Activated naive CD4-positive, alpha-beta T cell treated with anti-CD3 and anti-CD28 coated beads for 36 hours (primary cell): ENCODE measurements at places on chromosomes 3 and 15.

DNA sequence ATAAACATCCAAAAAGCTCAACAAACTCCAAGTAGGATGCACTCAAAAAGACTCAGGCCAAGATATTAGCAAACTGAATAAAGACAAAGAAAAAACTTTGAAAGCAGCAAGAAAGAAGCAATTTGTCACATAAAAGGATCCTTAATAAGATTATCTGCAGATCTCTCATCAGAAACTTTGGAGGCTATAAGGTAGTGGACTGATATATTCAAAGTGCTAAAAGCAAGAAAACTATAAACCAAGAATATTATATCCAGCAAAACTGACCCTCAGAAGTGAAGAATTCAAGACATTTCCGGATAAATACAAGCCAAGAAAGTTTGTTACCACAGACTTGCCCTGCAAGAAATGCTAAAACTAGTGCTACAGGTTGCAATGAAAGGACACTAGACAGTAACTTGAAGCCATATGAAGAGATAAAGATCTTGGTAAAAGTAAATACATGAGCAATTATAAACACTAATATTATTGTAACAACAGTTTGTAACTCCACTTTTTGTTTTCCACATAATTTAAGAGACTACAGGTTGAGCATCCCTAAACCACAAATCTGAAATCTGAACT is 23.6 kb downstream of the C3orf33 start:
- no peak for DNase-seq

DNA sequence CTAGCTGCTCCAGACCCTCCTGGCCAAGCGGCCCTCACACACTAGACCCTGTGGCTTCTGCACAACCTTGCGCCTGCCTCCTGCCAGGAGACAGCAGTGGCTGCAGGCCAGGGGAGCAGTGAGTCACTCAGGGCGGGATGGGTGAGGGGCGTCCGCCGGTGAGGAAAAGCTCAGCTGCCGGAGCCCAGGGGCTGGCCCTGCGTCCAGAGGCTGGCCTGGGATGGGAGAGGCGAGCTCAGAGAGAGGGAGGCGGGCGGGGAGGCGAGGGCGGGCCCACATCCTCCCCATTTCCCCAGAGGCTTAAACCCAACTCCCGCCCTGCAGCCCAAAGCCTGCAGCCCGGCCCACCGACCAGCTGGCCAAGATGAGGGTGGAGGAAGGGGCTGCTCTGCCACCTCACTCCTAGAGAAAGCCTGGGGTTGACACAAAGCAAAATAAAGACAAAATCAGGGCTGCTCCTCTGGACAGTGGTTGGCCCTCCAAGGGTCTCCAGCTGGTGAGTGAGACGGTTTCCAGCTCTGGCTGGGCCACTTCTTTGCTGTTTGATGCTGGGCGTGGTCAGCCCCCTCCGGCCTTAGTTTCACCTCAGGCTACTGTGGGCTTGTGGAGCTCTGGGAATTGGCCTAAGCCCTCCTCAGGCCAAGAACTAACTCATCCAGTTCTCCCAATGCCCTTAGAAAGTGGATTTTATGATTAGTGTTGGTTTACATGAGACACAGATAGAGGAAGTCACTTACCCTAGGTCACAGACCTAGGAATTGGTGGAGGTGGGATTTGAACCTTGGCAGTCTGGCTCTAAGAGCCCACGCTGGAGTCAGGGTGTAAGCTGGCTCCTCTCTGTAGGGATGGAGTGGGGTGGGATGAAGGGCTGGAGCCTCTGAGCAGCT is 50.6 kb downstream of the IQSEC1 start:
- no peak for DNase-seq

DNA sequence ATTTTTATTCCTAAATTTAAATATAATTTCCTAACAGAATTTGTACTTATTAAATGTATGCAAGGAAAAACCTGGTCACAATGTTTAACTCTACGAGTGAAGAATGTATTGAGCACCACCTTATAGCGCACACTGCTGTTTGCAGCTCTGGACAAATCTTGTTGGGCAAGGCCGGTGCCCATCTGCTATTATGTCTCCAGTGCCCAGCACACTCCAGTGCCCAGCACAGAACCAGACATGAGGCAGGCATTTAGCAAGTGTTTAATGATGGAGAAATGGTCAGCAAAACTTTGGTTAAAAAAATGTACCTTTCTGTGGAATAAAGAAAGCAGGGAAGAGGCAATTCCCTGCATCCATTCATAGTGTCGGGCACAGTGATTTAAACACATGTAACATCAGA is 254.7 kb upstream of the TRIM42 start:
- no peak for DNase-seq

GRCh38 chr3:153330901-153331300 is 168.9 kb downstream of the RAP2B start:
- DNase-seq: no peak

GRCh38 chr3:55183201-55183600 is 255.3 kb upstream of the LRTM1 start:
- DNase-seq: no peak

DNA sequence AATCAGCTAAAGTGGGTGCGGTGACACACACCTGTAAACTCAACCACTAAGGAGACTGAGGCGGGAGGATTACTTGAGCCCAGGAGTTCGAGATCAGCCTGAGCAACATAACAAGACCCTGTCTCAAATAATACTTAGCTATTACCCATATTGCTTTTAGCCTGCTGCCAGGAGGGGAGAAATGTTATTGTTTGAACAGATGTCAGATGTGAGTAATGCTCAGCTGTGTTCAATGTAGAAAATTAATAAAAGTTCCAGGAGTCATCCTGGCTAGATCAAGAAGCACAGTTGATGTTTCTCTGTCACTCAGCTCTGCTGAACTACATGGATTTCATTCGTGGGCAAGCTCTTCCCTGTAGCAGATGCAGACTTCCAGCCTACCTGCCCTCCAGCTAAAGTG is 22.2 kb downstream of the LSM3 start:
- no peak for DNase-seq

GRCh38 chr3:160124224-160124623 is 101.0 kb upstream of the C3orf80 start:
- no peak for DNase-seq

GRCh38 chr15:57736591-57736990 is 30.1 kb downstream of the POLR2M start:
- no peak for DNase-seq

GRCh38 chr15:34621675-34622074 is 38.2 kb upstream of the GOLGA8B start:
- no peak for DNase-seq

GRCh38 chr3:185760550-185760949 is 64.3 kb downstream of the IGF2BP2 start:
- DNase-seq: no peak

DNA sequence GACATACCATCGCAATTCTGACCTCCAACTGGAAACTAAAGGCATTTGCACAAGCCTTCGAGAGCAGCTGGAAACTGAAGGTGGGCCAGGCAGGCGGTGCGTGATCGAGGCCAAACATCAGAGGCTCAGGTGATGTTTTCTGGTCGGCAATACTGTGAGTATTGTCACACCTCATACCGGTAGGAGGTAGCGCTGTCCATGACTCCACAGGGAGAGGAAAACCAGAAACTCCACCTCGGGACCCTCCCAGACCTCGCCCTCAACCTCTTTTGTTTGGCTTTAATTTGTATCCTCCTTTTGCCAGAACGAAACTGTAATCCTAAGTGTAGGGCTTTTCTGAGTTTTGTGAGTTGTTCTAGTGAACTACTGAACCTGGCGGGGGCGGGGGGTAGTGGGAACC is 43.6 kb downstream of the LDHAL6B start:
- DNase-seq: no peak

DNA sequence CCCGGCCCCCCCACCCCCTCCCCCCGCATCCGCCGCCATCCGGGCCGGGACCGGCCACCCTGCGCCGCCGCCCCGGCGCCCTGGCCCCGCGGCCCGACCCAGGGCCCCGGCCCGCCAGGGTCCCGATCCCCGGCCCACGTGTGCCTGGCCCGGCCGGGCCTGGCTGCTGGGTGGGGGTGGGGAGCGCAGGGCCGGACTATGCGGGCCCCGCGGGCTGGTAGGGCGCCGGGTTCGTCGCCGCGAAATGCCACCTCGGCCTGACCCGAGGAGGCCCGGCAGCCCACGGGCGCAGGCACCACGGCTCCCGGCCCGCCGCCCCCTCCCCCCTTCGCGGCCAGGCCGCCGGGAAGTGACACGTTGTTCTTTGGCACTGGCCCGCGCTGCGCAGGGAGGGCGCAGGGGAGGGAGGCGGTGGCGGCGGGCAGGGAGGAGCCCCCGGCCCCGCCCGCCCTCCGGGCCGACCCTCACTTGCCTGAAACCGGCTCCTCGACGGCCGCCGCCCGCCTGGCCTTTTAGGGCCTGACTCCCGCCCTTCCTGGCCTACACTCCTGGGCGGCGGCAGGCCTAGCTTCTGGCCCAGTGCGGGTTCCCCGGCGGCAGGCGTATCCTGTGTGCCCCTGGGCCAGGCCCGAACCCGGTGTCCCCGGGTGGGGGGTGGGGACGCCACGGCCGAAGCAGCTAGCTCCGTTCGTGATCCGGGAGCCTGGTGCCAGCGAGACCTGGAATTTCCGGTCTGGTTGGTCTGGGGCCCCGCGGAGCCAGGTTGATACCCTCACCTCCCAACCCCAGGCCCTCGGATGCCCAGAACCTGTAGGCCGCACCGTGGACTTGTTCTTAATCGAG is 515 bp downstream of the EIF4G1 start:
- peak; percentile 56 for DNase-seq

DNA sequence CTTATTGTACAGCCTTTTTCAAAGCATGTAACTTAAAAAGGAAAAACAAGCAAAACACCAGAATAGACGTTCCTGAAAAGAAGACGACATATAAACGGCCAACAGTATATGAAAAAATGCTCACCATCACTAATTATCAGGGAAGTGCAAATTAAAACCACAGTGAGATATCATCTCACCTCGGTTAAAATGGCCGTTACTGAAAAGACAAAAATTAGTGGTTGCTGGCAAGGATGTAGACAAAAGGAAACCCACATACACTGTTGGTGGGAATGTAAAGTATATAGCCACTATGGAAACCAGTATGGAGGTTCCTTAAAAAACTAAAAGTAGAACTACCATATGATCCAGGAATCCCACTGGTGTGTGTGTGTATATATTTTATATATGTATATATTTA is 64.5 kb upstream of the MLF1 start:
- DNase-seq: no peak

DNA sequence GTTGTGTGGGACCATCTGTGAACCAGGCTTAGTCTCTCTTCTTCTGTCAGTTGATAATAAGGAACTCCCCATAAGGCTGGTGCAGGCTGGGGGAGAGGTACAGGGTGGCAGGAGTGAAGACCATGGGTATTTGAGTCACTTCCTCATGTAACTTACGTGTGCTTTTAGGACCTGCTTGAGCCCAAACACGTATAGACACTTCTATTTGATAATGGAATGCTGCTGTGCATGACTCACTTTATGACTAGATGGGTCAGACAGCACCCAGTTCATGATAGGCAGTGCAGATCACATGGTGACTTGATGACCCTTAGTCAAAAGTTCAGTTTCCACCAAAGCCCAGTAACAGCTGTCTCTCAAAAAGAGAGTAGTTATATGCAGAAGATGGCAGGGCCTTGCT is 490.9 kb downstream of the ZBBX start:
- no peak for DNase-seq

- DNase-seq: no peak
Measured at GRCh38 chr3:71492974-71493771, 90.4 kb downstream of the FOXP1 start.

DNA sequence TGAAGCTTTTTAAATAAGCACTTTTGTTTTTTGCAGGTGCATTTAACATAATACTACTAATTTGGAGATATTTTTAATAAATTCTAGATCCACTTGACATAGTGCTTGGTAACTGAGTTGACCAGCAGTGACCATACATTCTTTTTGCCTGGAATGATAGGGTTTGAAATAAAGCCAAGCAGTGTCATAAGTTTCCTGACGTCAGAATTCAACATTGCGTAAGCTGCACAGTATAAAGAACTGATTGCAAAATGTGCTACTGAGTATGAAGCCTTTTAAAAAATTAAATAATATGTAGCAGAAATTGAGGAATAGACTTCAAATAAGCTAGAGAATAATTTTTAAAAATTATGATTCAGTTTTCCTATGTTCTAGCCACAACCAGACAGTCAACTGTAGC is 454.6 kb upstream of the ARPP21 start:
- DNase-seq: no peak

DNA sequence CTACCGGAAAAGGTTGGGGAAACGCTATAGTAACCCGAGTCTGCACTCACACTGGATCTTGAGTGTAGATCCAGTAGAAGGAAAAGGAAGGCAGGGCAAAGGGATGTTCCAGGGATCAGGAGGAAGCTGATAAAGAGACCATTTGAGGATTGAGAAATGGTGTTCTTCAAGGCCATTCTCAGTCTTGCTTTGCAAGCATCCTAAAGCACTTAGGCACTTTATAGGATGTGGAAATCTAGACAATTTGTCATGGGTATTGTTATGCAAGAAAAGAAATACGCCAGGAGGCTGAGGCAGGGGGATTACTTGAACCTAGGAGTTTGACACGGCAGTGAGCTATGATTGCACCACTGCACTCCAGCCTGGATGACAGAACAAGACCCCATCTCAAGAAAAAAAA is 13.2 kb upstream of the SCAMP5 start:
- no peak for DNase-seq

GRCh38 chr15:69490356-69491037 is 37.9 kb downstream of the RPLP1 start:
- no peak for DNase-seq

DNA sequence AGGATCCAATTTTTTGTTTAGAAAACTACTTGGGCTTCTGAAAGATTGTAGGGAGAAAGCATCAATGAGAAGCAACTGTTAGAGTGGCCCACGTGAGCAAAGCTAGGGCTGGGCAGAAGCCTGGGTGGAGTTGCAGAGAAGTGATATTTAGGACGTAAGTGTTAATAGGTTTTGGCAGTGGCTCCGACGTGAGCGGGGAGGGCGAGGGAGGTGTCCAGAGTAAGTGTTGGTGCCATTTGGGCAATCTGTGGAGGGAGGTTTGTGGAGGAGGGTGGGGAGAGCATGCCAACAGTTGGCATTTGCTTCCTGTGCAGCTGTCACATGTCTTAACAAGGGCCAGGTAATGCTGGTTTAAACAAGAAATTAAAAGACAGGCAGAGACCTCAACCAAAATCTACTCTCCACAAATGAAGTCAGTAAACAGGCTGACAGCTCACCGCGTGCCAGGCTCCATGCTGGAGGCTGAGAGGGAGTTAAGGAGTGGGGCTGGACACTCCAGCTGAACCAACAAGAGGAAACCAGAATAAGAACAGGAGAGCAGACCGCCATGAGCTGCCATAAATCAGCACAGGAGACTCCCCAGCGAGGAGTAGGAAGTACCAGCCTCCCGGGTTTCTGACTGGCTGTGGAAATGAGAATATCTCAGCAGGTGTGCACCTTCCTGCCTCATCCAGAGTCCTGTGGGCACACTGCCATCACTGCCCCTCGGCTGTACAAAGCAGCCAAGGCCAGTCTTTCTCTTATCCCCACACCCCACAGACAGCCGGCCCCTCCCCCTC is 232.6 kb downstream of the ABHD5 start:
- DNase-seq: no peak

DNA sequence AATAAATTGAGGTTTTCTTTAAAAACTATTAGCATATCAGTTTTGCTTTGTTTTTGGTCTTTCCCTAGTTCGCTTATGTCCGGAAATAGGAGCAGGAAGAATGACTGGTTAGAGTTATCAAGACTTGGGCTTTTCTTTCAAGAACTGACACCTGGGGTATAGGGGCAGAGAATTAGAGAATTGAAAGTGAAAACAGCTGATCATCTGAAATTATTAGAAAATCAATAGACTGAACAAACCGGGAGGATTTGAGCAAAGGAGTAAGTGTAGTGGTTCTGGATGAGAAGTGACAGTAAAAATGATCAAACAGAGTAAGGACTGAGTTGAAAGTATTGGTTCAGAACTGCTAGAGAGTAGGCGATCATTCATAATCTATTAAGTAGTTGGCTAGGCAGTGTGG is 6.0 kb downstream of the MINDY2 start:
- DNase-seq: no peak
